ENCODE measurements at places on chromosomes 2 and 18.

DNA sequence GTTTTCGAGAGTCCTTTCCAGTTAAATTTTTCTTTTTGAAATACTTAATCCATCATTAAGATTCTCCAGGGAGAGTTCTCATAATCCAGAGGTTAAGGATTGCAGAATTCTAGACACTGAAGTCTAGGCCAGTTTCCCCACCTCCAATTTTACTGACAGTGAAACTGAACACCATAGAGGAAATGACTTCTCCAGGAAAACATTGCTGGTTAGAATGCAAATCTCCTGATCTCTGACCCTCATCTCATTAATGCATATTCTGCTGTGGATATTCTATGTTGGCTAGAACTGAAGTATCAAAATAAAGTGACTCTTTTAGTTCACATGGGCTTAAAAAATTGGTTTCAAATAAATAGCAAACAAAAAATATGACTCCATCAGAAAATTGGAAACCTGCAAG is 105.8 kb upstream of the UGP2 start:
- no peak for DNase-seq

DNA sequence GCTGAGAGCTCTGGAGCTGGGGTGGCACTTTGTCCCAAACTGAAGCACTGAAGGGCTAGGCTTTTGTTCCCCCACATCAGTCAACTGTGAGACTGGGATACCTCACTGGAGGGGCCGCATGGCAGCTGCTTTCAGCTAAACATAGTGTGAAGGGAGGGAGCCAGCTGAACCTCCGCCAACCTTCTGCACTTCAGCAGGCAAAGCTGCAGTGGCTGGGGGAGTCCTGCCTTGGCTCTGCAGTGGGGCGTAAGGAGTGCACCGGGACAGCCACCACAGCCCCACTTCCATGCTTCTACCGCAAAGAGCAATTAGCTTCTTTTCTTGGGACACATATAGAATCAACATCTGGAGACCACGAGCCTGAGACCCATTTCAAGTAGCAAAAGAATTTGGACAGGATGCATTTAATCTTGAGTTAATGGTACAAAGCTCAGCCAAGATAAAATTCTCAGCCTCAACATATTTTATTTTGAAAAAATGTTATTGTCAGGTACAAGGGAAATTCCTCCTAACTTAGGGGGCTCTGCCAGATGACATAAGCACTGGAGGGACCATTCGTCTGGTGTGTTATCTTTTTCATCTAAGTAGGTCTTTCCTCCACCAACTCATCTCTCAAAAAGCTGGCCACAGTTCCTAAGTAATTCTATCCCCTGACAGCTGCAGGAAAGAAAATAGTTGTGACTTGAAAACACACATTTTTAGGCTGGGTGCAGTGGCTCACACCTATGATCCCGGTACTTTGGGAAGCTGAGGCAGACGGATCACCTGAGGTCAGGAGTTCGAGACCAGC is 25.6 kb upstream of the MYCN start:
- DNase-seq: peak; percentile 32

DNA sequence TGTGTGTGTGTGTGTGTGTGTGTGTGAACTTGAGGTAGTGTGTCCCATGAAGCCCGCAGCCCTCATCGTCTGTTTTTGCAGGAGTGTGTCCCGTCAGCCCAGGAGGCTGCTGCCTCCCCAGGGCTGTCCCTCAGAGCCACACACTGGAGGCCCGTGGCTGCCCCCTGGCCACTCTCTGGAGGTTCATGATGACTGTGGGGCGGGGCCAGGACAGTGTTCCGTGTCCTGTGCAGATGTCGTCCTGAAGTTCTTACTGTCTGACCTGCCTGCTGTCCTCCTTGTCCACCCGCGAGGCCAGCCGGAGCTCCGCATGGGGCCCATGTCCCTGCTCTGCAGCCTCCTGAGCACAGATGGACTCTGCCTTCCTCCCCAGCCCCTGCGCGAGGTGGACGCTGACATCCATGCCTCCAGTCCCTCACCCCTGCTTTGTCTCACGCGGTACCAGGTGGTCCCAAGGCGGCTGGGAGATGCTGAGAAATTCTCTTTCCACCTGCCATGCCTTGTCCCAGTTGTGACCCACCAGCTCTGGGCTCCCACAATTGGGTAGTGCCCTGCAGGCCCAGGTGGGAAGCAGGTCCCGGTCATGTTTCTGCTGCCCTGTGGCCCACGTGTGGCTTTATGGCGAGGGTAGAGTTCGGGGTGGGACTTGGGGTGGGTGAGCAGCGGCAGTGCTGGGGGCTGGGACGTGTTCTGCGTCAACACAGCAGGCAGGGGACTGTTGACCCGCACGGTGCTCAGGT is 92.8 kb downstream of the NFATC1 start:
- no peak for DNase-seq

DNA sequence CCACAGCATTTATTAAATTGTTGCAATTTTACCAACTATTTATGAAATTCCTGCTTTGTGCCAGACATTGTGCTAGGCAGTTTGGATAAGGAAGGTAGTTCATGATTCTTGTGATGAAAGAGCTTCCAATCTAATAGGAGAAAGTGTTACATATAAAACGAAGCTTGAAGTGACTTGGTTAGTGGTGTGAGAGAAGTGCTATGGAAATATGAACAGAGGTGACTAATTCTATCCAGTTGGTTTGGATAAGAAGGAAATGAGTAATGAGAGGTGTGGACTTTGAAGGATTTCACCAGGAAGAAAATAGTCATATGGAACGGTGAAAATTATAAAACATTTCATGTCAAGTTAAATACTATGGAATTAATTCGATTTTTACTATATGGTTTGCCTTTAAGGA is 48.6 kb downstream of the EML6 start:
- peak; percentile 75 for DNase-seq

- DNase-seq: no peak
These were observed 80.1 kb downstream of the CCDC85A start for GRCh38 chr2:56263876-56264275.

GRCh38 chr2:29367986-29368658 is 252.9 kb downstream of the CLIP4 start:
- no peak for DNase-seq

DNA sequence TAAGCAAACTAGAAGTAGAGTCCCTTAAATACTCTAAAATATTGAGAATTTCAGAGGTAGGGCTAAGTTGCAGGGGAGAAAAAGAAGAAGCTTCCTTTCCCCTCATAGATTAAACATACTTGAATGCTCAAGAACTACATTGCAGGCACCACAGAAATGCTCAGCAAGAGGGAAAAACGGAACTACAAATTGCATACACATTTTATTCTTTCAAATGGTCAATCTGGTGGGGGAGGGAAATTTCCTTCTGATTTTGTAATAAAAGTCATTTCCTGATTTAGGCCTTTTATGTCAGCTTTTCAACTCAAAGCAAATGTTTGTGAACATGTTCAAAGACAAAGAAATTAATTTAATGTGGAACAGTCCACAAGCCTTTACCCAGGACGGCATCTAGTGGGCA is 33.0 kb downstream of the FARSB start:
- DNase-seq: no peak

GRCh38 chr2:203583084-203583695 is 48.1 kb upstream of the RAPH1 start:
- no peak for DNase-seq

- DNase-seq: no peak
These were observed 11.6 kb upstream of the PTPN2 start for GRCh38 chr18:12895626-12896025.

DNA sequence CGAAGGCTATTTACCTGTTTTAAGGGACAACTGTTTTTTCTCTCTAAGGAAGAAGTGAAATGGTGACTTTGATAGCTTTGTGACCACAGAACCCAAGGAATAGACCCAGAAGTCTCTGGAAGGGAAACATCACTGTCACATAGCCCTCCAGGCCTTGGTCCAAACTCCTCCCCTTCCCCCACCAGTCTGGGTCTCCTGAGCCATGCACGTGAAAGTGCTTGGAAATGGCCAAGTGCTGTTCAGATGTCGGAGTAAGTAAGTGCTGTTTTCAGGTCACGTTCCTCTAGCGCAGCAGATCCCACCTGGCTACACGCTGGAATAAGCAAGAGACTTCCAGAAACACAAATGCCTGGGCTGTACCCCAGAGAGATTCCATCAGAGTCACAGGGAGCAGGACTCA is 73.0 kb upstream of the AFF3 start:
- DNase-seq: no peak

DNA sequence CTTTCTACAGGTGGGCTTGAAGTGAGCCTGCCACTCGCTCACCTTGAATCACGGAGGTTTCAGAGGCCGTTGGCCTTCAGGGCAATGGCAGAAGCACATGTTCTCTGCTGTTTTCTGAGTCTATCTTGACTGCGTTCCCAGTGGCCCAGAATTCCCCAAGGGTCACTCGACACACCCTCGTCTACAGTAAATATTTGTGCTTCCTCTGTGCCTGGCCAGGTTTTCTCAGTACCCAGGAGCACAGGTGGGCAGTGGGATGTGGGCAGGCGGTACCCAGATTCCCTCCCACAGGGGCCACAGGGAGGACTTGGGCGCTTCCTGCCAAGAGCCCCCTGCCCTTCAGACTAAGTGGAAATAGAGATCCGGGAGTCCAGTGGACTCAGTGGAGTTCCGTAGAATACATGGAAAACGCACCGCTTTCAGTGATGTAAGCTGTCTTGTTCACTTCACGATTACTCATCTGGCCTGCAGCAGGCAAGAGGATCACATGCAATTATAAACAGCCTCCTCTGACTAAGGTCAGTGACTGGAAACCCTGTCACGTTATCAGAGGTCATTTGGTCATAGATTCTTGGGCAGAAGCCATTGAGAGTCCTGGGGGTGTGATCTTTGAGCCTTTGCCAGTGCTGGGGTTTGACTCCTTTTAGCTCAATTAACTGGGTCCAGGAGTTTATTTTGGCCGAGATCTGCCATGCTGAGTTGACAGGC is 179.8 kb downstream of the NEDD4L start:
- DNase-seq: peak; percentile 94

DNA sequence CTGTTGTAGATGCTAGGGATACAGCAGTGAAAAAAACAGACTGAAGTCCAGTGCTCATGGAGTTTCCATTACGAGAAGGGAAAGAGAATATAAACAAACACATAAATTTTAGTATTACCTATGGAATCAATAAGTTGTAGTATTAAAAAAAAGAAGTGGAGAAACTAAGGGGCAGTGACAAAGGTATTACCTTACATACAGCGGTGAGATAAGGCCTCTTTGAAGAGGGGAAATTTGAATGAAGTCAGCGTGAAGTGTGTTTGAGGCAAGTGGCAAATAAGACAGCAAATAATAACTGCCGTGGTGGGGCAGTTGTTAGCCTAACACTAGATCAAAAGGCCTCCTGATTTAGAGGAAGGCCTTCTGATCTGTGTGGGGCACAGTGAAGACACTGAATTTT is 57.9 kb downstream of the TLK1 start:
- DNase-seq: no peak

DNA sequence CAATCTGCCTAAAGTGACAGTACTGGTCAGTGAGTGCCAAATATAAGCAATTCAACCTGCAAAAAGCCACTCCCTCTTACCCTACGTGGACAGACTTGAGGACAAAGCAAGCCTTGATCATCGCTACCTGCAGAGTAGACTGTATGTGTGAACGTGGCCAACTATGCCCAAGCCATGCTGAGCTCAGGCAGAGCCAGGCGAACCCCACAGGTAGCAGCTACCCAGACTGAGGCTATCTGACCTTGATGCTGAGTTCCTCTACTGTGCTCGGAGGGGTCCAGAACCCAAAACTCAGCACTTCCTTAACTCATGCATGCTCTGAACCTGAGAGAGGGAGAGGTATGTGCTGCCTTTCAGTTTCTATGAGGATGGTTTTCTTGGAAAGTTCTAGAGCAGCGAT is 63.5 kb upstream of the TMEM200C start:
- DNase-seq: no peak

DNA sequence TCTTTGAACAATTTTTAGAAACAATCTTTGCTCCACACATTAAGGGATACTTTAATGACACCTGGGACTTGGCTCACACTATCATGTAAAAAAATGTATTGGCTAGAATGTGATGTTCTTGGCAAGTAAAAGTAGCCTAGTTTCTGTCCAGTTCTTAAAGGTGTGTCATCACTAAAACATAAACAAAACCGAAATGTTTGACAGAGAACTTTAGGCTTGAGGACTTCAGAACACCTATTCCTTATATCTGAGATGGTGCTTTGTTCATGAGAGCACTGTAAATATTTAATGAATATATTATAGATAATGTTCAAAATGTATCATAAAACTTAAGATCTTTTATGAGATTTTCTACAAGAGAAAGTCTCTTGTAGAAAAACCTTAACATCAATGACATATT is 19.8 kb upstream of the HNRNPA3 start:
- DNase-seq: no peak

DNA sequence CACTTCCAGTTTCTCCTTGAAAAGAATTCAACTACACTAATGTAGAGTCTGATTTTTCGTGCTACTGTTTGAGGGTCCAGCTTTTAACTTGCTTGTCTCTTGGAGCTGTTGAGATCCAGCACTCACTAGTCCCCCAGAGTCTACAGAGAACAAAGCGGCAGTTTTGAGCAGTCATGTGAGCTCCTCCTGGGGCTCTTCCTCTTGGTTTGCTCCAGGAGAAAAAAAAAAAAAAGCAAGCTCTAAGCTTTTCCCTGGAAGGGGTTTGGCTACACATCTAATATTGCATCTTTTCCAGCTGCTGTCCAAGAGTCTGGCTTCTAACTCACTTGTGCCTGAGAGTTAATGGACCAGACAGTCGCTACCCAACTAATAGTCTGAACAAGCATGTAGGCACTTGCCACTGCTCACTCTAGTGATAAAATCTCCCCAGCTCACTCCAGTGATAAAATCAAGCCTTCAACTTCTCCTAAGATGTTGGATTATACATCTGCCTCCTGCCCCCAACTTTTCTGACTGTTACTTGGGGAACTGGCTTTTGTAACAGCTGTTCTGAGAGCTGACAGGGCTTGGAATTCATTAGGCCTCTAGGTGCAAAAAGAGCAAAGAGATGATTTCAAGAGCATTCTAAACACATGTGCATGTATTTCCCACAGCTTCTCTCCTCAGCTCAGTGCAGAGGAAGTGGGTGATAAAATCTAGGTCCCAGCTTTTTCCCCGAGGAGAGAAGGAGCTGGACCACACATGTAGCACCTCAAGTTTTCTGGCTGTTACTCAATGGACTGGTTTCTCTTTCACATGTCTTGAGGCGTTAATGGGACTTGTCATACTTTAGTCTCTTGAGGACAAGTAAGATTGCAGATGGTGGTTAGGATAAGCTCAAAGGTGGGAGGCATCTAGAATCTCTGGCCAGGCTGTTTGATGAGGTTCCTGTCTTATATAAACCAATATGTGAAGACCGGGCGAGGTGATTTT is 750.5 kb downstream of the LRP1B start:
- DNase-seq: no peak

- DNase-seq: peak; percentile 76
These were observed at the start of gene ITM2C for GRCh38 chr2:230864605-230865306. Gene ITM2C (plus strand): TSS chr2:230864942. CDS start chr2:230865026, 84 bp downstream.

GRCh38 chr2:199596549-199596948 is 138.8 kb upstream of the SATB2 start:
- DNase-seq: peak; percentile 28

Data from RPMI7951 (cell line).